ENCODE measurements at places on chromosomes 2 and 18. TPM values are rescaled to one million over a fixed set of nuclear protein-coding genes. Genes with fewer than 3 reads are reported as not detected.

GRCh38 chr18:4510711-4511110 is 55.6 kb upstream of the DLGAP1 start:
- DNase-seq, result no peak

DNA sequence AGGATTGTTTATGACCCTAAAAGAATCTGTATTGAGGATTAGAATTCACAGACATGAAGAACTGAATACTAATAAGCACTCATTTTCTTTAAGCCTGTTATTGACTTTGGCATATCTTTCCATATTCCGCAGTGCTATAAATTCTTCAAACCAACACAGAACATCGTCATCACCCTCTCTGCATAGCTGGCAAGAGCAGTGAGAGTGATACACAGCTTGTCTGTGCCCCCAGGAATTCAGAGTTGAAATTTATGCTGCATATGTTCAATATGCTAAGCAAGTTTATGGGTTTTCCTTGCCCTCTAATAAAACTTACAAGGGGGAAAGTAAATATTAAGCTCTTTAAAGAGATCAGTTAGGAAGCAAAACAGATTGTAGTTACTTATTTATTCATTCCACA is 32.7 kb downstream of the CTLA4 start:
- no peak for DNase-seq

- no peak for DNase-seq
Measured at GRCh38 chr18:10261344-10262276, 192.8 kb upstream of the APCDD1 start.

DNA sequence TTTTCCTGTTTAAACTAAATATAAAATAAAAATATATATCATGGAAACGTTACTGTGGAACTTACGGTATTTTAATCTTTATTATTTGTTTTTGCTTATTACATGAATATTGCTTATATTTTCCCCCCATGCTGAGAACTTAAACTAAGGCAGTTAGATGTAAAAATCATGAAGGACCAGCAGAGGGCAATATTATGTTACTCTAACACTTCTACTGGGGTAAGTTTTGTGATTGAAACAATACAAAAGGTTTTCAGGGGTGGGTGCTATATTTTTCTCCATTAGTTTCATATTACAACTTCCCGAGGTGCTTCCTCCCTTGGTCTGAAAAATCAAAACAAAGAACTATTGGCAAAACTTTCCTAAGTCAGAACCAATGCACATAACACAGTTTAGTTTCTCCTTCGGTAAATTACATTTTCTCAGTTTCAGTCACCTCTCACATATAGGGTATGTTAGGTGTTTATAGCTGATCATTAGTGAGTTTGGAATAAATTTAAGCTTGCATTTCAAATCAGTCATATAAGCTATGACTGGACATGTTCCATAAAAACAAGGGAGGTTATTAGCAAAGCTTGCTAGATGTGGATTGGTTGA is 54.8 kb downstream of the ZNF407 start:
- DNase-seq, result peak; percentile 70

DNA sequence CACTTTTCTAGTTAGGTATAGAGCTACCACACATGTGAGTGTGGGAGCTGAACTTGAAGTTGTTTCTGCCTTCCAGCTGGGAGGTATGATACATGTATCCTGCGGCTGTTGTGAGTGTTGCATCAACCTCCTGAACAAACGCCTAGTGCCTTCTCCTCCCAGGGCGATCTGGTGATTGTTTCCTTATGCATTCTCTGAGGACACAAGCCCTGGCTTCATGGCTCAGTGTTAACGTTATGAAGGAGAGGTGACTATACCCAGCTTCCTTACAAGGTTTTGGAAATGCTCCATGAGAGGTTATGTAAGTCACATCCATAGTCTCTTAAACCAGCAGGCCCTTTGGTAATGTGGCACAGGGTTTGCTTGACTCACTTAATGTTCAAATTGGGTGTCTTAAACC is 64.9 kb downstream of the SPRED2 start:
- DNase-seq, result peak; percentile 34

- no peak for DNase-seq
Measured at GRCh38 chr2:23788100-23788499, 138.8 kb downstream of the ATAD2B start.

- DNase-seq, result no peak
Measured at GRCh38 chr18:57585421-57585820, 1.1 kb downstream of the FECH start.

- no peak for DNase-seq
Measured at GRCh38 chr2:12728221-12728777, 11.6 kb downstream of the TRIB2 start.

DNA sequence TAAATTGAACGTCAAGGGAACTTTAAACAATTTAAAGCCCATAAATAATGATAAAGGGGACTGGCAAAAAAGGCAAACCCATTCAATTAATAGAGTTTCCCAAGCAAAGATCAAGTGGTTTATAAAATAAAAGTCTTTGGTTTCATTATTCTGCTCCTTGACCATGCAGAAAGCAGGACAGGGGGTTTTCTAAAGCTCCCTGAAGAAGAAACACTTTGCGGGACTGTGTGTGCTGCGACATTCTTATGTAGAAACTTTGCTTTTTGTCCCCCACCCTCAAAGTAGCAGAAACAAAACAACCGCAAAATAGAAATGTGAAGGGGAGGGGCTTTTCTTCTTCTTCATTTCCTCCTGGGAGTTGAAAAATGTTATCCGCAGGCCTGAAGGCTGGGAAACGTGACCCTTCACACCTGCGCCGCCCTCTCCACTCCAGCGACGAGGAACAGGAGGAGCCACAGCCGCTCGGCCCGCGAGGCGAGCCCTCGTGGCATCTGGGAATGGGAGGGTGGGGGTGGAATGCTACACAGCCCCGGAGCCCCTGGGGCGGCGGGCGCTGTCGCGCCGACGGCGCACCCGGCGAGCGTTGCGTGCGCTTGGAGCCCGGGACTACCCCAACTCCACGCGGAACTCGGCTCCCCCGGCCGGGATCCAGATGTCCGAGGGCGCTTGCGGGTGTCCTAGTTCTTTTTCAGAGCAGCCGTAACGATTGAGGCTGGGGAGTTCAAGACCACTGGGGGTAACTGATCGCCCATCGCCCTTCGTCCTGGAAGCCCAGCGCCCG is 4.3 kb upstream of the GBX2 start:
- no peak for DNase-seq

GRCh38 chr2:43842866-43843226 is 4.1 kb downstream of the ABCG8 start:
- no peak for DNase-seq

DNA sequence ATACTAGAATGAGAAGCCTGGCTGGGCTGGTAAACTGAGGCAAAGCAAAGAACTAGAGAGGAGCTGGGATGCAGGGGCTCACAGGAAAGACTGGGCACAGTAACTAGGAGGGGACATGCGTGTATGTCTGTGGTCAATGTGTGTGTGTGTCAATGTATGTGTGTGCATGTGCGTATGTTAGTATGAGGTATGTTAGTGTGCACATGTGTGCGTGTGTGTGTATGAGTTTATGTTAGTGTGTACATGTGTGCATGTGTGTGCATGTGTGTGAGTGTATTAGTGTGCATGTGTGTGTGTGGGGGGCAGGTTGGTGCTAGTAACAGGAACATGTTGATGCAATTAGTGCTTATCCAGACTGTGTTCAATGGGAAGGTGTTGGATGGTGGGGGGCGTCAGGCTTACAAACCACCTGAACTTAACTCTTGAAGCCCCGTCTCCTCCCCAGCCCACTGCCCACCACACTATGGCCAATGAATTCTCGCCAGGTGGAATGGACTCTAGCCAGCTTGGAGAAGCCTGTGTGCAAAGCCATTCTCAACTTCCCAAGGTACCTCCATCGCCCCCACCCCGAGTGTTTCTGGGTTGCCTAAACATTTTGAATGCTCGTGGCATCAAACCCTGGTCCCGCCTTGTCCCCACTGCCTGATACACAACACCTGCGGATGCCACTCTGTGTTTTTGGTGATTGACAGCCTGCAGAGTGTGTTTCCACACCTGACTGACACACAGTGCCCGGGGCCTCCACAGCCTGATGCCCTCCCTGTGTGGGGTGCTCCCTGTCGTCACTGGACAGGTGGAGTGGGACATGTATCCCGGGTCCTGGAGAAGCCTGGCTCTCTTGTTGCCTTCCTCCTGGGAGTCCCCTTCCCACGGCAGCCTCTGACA is 90.1 kb upstream of the ASB18 start:
- DNase-seq, result no peak

- DNase-seq, result peak; percentile 18
Measured at GRCh38 chr2:26088038-26088643, 54.3 kb downstream of the RAB10 start.

DNA sequence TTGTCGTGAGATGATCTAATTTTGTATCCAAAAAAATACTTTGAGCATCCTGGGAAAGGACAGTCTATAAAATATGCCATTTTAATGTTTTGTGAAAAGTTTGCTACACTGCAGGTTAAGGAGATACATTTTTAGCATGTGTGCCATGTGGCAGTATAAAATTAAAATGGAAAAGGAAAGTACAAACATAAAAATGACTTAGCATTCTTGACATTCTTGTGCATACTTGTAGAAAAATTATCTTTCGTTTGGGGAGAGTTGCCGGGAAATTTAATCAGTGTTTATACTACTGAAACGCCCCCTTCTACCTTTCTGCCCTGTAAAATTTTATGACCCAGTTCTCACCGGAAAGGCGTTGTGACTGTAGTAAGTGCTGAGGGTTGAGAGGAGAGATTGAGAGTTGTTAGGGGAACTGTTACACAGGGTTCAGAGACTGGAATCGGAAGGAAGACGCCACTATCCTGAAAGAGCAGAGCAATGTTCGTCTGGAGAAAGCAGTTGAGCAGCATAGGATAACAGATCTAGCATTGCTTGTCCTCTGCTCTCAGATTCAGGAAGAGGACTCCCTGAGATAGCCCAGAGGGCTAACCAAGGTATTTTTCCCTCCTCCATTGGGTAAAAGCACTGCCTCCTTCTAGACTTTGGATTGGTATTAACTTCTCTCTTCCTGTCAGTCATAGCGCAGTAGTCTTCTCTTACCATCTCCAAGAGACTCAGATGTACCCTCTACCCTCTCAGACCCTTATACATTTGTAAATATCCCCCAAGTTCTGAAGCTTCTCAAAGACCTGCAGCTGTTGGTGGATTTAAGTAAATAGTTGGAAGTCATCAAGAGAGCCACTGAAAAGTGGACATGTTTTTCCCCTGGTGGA is 2.7 kb downstream of the CDH20 start:
- peak; percentile 9 for DNase-seq

DNA sequence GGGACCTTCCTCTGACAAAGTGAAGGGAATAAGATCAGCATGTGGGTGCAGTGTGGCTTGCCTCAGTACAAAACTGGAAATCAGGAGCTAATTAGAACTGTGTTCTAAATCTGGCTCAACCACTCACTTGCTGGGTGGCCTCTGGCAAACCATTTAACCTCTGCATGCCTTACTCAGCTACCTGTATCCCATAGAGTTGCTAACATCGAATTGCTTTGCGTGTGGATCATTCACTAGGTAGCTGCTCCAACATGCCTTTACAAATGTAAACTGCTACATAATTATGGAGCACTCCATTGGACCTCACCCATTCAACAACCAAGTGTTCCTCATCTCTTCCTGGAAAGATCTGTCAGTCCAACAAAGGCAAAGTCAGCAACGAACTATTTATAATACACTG is 19.0 kb downstream of the PLEKHM3 start:
- DNase-seq, result no peak

DNA sequence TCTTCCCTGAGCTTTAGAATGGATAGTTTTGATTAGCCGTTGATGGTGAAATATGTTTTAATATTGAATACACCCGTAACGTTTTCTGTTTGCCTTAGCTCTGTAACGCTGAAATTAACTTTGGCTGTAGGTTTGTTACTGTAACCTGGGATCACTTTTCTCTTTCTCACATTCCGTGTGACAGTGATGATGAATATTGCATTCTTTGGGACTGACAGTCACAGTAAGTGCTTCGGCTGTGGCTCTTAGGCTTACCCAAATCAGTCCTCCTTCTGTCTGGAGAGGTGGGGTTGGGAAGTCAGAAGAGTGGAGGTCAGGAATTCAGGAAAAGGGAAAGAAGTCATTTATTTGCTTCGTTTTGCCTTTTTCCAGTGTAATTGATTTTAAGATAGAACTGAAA is 18.0 kb downstream of the RMC1 start:
- no peak for DNase-seq

- no peak for DNase-seq
Measured at GRCh38 chr2:129806317-129806716, 173.1 kb upstream of the RAB6C start.

GRCh38 chr2:240434728-240435456 is 571 bp upstream of the GPC1 start:
- DNase-seq, result peak; percentile 97

DNA sequence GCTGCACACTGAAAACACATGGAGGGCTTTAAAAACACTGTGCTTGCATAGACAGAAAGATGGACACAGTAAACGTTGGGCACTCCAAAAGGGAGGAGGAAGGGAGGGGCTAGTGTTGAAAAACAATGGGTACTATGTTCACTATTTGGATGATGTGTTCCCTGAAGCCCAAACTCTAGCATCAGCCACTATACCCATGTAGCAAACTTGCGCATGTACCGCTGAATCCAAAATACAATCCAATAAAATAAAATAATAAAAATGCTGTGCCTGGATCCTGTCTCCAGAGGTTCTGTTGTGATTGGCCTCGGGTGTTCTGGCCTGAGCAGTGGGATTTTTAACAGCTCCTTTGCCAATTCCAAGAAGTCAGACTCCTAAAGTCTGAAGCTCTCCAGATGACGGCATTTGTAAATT is 166.0 kb downstream of the TMEM182 start:
- no peak for DNase-seq

DNA sequence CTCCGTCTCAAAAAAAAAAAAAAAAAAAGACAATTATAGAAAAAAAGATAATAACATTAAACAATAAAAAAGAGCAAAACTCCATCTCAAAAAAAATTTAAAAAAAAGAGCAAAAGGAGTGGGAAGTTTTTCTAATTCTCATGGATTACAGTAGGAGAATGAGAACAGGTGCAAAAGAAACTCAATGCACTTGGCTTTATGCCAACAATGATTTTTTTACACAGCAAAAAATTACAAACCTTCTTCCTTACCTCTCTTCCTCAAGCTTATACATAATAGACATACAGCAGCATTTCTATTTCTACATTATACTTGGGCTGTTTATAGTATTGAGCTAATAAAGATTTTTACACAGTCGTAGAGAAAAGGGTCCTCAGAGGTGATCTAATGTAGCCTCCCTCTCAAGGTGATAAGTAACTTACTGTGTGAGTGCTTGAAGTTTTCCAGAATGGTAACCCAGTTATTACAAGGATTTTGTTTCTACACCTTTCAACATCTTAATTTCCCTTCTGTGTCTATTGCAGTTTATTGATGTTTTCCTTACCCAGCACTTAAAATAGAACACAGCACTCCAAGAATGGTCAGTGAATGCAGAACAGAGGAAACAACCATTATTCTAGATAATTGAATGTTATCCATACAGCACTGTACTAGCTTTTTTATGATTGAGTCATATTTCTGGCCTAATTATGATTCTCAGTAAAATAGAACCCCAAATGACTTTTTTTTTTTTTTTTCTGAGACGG is 34.9 kb upstream of the RNF138 start:
- no peak for DNase-seq

Gene NRBP1
- polyA plus RNA-seq, result 46.8 TPM

Gene HRH4
- not detected for polyA plus RNA-seq

Gene SLC5A6
- polyA plus RNA-seq, result 33.1 TPM

Gene NXPH2
- polyA plus RNA-seq, result not detected

Gene GAD1
- 0.22 TPM for polyA plus RNA-seq

Gene MYO3B
- 0.05 TPM for polyA plus RNA-seq

Gene SLC9A4
- 0.09 TPM for polyA plus RNA-seq

Gene IMMT
- 45.2 TPM for polyA plus RNA-seq

Gene AGBL5
- 11.6 TPM for polyA plus RNA-seq

Gene LONRF2
- 0.38 TPM for polyA plus RNA-seq

Gene TUBA4B
- polyA plus RNA-seq, result 12.2 TPM

Gene KYNU
- 6.4 TPM for polyA plus RNA-seq

Gene ANKRD62
- polyA plus RNA-seq, result 0.12 TPM

Gene LYPD6B
- polyA plus RNA-seq, result 3.5 TPM

Gene SFTPB
- 12,892 TPM for polyA plus RNA-seq

All from lung (tissue), 17 donors.